Fibroblast of skin of back (primary cell): ENCODE measurements at places on chromosomes 3 and 15.

- no peak for DNase-seq
These were observed 42.4 kb upstream of the SLC41A3 start for GRCh38 chr3:126126286-126126685.

- no peak for DNase-seq
These were observed 55.4 kb downstream of the LIPC start for GRCh38 chr15:58487041-58487723.

DNA sequence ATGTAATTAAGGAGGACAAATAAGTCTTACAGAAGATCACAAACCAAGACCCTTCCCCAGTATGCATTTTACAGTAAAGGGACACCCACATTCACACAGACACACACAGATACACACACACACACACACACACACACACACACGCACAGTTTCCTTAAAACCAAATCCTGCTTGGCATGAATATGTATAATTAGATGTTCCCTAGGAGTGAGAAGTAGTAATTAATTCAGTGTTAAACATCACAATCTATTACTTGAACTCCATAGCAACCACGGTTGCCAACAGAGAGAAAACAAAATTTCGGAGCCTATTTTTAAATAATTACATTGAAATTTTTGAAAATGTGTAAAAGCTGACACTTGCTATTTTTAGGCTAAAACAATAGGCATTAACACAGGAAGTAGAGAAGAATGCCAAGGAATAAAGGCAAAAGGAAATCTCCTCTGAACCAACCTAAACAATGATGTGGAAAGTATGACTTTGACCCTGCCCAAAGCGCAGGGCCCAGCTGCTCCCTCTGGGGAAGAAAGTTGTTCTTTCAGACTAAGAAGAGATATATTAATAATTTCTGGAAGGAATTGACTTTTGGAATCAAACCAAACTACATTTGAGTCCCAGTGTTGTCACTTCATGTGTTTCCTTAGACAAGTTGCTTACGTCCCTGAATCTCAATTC is 215.3 kb downstream of the CPNE4 start:
- no peak for DNase-seq

DNA sequence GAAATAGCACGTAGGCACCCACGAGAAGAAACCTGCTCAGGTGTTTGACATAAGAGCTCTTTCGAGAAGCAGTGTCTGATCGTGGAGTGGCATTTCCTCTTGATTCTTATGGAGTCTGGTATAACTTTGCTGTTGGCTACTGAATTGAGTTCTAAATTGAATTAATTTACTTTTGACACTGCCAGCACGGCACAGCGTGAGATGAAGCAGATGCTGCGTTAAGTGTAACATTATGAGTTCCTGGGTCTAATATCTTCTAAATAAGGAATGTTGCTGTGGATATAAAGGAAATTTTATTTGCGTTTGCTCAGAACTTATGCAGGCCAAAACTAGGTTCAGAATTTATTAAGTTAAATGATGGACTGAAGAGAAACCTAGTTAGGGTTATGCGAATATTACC is 919.9 kb downstream of the TUSC7 start:
- no peak for DNase-seq

GRCh38 chr3:171488479-171488878 is 28.3 kb upstream of the TNIK start:
- no peak for DNase-seq

DNA sequence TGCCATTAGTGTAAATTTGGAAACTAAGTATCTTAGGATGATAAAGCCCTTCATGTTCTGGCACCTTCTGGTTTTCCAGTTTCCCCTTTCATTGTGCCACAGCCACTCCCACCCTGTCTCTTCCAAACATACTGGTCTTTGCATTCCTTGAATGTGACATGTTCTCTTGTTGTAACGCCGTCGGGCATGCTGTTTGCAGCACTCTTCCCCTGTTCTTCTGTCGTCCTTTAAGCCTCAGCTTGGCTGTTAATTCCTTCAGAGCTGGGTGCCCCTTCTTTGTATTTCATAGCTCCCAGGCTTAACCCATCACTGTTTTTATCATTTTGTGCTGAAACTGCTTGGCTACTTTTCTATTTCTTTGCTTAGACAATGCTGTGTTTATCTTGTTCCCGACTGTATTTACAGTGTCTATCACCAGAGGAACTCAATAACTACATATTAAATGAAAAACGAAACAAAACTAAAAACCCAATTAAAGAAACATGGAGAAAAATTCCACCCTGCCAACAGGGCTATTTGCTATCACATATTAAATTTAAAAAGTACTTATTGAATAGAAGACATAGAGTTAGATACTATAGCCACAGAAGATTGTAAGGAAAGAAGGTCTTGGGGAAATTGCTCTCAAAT is 95.4 kb upstream of the KCNAB1 start:
- DNase-seq = peak; percentile 39

- DNase-seq = no peak
These were observed 28.3 kb downstream of the IMPG2 start for GRCh38 chr3:101292027-101292426.

- DNase-seq = no peak
These were observed 475 bp downstream of the ERC2 start for GRCh38 chr3:56467801-56468183.

DNA sequence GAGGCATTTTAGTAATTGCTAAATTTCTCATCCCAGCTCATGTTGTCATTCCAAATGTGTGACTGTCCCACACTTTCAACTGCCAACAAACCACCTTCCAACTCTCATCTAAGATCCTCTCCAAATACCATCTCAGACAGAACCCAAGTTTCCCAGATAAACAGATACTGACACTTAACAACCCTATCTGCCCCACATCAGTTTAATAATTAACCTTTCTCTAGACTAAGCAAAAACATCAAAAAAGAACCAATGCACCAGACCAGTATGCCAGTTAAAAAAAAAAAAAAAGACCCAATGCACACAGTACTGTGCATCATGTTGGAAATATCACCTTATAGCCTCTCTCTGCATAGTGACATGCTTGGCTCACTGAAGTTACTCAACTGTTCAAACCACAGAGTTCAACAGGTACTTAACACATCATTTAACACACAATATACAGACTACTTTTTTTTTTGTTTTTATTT is 5.5 kb downstream of the SFMBT1 start:
- DNase-seq = peak; percentile 36

DNA sequence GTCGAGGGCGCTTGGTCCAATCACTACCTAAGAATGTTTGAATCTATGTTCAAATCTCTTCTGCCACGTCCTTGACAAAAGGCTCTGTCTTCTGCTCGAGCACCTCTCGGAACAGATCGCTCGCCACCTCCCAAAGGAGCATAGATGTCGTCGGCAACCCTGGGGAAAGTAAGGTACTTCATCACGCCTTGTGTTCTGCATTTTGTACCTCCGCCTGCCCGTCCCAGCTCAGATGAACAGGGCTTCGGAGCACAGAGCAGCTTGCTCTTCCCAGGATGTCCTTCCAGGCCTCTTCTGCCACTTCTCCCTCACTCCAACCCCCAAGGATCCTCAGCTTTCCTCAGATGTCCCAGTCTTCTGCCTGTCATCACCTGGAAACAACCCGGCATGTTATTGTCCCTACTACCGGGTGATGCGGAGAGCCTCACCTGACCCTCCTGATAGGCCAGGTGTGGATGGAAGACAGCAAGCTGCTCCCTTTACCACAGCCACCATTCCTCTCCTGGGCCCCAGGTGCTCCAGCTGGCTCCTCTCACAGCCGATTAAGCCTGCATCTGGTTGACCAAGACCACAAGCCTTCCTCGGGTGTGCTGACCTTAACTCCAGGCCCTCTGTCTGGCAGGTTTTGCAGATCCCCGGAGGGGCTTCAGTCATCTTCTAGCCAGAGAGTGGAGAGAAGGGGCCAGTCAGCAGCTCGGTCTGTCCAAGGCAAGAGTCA is 270.5 kb downstream of the FAM43A start:
- DNase-seq = no peak

DNA sequence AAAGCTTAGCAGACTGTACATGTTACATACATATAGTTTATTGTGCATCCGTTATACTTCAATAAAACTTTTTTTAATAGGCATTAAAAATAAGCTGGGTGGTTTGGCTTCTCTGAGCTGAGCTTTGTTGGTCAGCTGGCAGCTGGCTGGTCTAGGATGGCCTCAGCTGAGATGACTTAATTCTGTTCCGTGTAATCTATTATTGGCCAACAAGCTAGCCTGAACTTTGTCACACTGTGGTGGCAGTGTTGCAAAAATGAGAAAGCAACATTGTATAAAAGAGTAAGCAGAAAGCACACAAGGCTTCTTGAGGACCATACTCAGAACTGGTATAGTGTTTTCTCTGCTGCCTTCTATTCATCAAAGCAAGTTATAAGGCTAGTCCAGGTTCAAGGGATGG is 45.2 kb downstream of the CGGBP1 start:
- no peak for DNase-seq

DNA sequence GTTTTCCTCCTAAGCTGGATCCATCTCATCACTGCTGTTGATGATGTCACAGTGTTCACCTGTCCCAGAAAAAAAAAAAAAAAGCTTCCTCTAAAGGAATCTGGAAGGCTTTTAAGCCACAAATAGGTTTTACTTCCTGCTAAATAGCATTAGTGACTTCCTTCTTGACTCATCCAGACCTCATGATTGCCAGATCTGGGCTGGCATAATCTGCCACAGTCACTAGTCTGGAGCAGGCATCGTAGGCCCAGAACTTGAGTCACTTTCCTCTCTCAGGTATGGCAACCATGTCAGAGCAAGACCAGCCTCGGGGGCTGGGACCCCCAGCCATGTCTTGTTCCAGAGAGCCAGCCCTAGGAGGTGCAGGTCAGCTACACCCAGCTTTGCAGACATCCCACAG is 266.5 kb upstream of the CADM2 start:
- no peak for DNase-seq

- no peak for DNase-seq
These were observed 24.6 kb upstream of the PTPN23 start for GRCh38 chr3:47356201-47356600.

DNA sequence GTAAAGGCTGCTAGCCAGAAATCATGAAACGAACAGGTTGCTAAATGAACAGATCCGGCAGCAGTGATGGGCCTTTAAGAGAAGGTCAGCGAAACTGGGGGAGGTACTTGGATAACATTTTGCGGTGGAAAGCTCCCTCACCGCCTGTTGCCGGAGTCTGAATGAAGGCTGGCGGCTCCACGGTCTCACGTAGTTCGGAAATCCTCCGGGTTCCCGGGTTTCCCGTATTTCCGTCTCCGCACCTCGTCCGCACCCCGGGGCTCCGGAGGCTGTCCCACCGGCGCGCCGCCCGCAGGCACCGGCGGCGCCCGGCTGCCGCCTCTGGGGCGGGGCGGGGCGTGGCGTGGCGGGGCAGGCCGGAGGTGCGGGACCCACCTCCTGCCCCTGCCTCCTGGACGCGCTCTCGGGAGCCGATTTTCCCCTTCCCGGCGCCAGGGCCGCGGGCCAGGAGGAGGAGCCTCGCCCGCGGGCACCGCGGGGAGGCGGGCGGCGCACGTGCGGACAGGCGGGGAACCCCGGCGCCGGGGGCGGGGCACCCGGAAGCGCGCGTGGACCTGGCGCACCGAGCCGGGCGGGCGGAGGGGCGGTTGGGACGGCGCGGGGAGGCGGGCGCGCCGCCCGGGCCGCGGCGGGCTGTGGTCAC is at the start of gene ZDHHC23:
TSS of gene ZDHHC23 (plus strand) at position 642 of the 643 bp plus-strand sequence. CDS start 790 bp downstream, outside the sequence.
- DNase-seq = peak; percentile 38

GRCh38 chr3:62527474-62527873 is 154.1 kb upstream of the FEZF2 start:
- DNase-seq = no peak

- no peak for DNase-seq
These were observed 20.9 kb downstream of the OCA2 start for GRCh38 chr15:28078191-28078719.

DNA sequence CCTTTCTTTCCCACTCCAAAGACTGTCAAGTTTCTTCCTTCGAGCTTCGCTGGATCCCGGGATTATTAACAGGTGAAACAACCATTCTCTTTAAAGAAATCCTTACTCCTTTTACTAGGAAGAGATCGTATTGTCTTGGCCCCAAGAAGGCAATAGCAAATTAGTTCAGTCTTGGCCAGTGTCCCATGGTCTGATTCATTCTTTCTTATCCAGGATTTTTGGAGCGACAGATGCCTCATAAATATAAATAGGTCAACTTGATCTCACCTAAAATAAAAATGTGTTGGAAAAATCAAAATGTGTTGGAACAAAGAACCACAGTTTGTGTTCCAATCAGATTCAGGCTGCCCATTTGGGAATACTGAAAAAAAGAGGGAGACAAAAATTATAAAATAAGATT is 140.1 kb upstream of the TMEM108 start:
- DNase-seq = no peak

DNA sequence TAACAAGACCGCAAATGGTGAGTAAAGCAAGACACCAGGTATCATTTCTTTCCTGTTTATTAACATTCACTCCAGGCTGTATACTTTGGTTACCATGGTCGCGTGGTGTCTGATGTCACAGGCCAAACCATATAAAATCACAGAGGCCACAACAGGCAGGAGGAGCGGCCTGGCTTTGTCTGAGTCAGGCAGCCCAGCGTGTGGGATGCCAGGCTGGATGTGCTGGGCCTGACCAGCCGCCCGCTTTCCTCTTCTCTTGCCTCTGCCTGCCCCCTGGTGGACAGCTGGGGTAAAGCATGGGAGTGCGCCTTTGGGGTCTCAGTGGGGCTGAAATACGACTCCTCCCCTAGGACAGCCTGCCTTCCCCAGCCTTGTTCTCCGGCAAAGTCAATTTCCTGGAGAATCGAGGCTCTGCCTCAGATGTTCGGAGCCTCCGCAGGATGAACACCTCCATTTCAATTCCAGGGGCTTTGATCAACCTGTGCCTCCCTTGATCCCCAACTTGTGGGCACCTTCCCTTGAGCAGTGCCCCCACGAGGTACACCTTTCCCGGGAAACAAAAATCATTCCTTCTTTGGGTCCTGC is 78.2 kb downstream of the CCNL1 start:
- peak; percentile 94 for DNase-seq

DNA sequence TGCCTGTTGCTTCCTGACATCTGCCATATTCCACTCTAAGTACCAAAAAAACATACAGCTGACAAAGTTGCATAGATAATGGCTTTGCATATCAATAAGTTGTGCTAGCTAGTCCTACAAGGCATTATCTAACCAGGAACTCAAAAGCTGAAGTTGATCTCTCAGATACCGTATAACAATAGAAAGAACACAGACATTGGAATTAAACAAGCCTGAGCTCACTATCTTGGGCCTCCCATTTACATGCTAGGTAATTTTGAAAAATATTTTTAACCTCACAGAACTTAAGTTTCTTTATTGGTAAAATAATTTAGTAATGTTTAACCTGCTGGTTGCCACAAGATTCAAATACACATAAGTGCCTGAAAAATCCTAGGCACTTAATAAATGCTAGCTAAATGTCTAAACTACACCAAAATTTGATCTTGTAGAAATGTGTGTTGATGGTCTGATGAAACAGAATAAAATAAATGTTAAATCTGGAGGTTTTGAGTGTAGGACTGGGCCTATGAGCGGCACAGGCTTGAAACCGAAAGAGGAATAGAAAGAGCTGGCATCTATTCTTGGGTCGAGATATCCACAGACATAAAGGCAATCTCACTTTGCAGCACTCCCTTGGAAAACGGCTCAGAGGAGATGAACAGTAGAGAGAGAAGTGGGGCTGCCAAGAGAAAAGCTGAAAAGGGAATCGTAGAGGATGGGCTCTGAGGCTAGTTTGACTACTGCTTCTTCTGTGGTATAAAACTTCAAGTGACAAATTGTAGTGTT is 29.9 kb upstream of the TTC14 start:
- no peak for DNase-seq
